ENCODE measurements at places on chromosomes 2 and 18.

DNA sequence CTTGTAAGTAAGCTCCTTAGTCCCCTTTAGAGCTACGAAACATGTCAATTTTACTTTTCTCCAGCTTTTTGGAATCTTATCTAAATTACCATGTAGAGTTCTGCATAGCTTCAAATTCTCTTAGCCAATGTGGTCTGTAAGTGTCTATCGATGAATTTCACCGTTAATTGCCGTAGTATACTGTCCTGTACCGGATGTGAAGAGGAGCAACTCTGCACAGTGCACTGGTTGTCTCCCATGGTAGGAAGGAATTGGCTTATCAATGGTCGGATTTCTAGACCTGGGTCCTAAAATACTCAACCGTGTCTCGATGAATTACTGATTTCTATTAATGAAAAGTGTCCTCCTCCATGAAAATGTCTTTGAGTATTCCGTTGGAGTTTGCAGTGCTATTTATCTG, 1.9 kb downstream of the NOP58 start:
- no peak for DNase-seq

GRCh38 chr2:160289831-160290230, 89.8 kb upstream of the ITGB6 start:
- no peak for DNase-seq

GRCh38 chr2:233979748-233980147, 62.6 kb downstream of the TRPM8 start:
- DNase-seq, result no peak

DNA sequence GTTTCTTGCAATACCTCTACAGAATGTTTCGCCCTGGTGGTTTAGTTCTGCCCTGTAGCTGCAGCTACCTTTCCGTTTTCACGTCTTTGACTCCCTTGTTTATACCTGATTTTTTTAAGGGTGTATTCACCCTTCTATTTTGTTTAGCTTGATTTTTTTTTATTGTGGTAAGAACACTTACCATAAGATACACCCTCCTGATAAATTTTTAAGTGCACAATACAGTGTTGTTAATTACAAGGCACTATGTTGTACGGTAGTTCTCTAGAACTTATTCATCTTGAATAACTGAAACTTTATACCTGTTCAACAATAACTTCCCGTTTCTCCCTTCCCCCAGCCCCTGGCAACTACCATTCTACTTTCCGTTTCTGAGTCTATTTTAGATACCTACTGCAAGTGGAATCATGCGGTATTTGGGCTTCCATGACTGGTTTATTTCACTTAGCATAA, 48.9 kb upstream of the NABP1 start:
- DNase-seq, result no peak

DNA sequence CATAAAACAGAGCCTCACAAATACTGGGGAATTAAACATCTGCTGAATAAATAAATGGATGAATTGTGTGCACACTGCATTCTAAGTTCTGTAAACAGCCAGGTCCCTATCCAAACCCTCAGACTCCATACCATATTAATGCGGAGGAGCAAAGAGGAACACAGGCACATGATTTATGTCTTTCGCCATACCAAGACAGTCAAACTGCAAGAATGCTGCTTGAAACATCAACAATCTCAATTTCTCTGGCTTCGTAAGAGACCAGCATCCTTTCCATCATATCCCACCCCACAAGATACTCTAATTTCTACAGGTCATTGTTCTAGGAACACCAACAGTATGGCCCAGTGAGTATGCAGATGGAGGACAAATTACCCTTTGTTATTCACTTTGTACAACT, 15.0 kb downstream of the KANSL3 start:
- no peak for DNase-seq

GRCh38 chr2:169046440-169047151, 15.5 kb upstream of the ABCB11 start:
- peak; percentile 21 for DNase-seq

DNA sequence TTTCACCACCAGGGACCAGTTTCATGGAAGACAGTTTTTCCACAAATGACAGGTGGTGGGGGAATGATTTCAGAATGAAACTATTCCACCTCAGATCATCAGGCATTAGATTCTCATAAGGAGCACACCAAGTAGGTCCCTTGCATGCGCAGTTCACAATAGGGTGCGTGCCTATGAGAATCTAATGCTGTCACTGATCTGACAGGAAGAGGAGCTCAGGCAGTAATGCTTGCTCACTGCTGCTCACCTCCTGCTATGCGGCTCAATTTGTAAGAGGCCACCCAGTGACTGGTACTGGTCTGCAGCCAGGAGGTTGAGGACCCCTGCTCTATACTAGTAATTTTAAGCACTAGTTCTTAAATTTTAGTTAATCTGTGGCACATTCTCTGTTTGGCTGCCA, 107.8 kb downstream of the IKZF2 start:
- DNase-seq, result no peak

DNA sequence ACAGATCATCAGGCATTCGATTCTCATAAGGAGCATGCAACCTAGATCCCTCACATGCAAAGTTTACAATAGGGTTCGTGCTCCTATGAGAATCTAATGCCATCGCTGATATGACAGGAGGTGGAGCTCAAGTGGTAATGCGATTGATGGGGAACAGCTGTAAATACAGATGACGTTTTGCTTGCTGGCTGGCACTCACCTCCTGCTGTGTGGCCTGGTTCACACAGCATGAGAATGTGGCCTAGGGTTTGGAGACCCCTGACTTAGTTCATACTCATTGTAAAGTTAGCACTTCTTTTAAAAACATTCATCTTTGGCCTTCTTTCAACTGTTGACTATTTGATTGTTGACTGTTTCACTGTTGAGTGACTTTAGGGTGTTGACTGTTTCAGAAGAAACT, 8.7 kb upstream of the CHMP1B start:
- no peak for DNase-seq

DNA sequence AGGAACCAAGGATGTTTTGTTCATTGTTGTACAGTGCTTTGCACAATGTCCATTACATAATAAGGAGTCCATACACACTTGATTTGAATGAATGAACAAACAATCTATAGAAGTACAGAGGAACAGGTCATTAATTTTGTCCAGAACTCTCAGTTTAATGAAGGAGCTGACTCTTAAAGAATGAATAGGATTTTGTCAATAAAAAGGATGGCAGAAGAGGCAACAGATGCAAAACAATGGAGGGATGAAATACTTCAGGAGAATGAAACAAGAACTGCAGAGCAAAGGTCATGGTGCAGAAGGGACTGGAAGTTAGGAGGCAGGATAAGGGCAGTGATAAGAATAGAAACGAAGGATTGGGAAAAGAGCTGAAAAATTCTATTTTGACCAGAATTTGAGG, 28.7 kb upstream of the COL5A2 start:
- DNase-seq, result no peak

DNA sequence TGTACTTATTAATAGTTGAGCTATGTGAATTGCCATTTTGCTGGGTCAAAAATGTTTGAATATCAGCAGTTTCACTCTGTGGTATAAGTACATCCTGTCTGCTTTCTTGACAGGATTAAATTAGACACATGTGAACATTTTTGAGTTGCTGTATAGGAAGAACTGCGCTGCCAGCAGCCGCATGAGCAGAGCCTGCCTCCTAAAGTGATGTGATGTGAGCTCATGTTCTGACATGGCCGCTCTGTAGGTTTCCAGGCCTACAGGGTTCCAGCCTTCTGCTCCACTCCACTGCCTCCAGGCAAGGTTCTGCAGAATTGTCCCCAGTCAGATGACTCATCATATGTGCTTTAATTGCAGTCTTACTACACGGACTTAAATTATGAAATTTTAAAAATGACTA, 119.7 kb upstream of the NFATC1 start:
- DNase-seq, result peak; percentile 3

DNA sequence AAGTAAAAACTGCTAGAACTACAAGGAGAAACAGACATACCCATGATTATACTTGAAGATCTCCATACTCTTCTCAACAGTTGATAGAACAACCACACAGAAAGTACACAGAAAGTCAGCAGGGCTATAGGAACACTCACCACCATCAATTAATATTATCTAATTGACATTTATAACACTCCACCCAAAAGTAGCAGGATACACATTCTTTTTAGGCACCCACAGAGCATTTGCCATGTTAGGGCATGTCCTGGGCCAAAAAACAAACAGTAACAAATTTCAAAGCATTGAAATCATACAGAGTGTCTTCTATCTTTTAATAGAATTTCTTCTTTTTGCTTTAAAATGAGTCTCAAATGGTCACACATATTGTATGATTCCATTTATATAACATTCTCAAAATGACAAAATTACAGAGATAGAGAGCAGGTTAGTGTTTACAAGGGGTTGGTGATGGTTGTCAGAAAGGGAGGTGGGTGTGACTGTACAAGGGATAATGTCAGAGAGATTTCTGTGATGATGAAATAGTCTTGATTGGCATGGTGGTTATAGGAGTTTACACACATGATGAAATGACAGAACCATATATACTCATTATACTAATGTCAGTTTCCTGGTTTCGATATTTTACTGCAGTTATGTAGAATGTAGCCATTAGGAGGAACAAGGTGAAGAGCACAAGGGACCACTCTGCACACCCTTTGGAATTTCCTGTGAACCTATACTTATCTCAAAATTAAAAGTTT, 82.8 kb downstream of the NCK2 start:
- peak; percentile 58 for DNase-seq

GRCh38 chr2:10828346-10828745, 15.8 kb upstream of the PDIA6 start:
- no peak for DNase-seq

- no peak for DNase-seq
These were observed 28.6 kb downstream of the DOCK10 start for GRCh38 chr2:225013425-225014365.

- no peak for DNase-seq
These were observed 65.1 kb downstream of the EDAR start for GRCh38 chr2:108923736-108924579.

DNA sequence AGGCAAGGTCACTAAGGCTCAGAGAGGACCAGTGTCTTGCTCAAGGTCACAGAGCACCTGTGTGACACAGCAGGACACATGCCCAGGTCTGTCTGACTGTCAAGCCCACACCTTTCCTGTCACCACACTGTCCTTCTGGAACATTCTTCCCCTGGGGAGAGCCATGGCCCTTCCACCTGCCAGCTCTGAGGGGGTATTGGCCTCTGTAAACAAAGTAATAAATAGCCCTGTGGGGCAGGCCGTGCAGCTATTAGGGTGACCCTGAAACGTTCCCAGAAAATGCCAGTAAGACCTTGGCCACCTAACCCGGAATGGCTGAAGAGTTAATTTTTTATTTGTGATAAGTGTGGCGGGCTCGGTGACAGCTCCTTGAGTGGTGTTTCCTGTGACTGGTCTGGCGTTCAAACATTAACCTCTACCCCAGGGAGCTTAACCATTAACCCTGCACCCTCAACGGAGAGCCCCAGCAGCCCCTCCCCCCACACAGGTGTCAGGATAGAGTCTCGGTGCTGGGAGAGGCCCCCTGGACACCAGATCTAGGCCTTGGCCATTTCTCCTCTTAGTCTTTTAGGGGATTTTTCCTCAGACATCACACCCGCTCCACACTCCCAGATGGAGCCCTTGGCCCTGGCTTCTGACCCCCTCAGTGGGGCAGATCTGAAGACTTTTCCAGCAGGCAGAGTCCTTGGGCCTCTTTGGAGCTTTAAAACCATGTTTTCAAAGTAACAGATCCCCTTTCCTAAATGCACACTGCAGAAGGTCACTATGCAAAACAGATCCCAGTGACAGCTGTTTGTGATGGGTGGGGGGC, 36.6 kb downstream of the SCTR start:
- DNase-seq, result no peak

DNA sequence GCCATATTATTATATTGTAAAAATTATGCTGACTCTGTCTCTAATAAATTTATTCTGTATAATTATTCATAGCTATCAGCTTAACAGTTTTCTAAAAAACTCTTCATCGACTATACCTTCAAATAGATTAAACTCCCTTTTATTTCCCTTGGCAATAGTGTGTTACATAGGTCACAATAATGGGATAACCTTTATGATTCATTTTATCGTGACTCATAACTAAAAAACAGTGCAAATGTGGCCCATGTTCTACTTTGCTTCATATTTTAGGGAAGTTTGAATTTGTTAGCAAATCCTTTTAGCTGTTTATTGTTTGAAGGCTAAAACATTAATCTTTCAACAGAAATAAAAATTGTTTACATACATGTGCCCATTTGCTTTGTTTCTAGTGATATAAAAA, 783.2 kb upstream of the CDH2 start:
- peak; percentile 19 for DNase-seq

- DNase-seq, result no peak
These were observed 88.6 kb downstream of the SMAD7 start for GRCh38 chr18:48862132-48862531.

DNA sequence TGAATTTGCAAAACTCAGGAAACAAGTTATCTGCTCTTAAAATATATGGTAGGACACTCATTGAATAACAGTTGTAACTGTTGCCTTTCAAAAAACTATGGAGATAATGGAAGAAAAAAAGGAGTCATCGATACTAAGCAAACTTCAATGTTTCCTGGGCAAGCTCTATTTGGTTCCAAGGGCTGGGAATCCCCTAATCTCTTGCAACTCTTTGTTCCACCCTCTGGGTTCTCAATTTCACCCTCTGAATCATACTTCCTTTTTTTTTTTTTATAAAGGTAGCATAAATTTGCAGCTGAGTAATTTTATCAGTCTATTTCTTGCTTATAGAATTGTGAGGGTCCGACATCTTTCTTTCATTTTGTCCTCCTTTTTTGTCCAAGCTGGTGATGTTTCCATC, 36.7 kb downstream of the SLC9A4 start:
- DNase-seq, result peak; percentile 14

- DNase-seq, result no peak
These were observed 65.1 kb downstream of the TFCP2L1 start for GRCh38 chr2:121219866-121220265.

DNA sequence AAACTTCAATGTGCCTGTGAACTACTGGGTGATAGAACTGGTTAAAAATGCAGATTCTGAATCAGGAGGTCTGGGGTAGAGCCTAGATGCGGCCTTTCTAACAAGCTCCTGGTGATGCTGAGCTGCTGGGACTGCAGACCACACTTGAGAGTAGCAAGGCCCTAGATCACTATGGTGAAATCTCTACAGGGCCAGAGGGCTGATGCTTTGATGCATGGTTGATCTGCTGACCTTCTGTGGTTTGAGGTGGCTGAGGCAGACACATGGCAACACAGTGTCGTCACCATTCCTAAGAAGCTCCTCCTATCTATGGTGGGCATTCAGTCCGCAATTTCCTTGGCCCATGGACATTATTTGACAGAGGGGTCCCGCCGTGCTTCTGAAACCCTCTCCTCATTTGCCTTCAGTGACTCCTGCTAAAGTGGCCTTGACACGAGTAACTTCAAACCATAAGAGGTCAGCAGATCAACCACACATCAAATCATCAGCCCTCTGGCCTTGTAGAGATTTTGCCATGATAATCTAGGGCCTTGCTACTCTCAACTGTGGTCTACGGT, 19.8 kb downstream of the CCDC68 start:
- no peak for DNase-seq

GRCh38 chr2:104851291-104852089, 2.4 kb upstream of the POU3F3 start:
- no peak for DNase-seq

GRCh38 chr2:13089971-13090370, 373.2 kb downstream of the TRIB2 start:
- no peak for DNase-seq

All from RWPE1 (cell line).